ENCODE measurements at places on chromosomes 1 and 21. TPM values are rescaled to one million over a fixed set of nuclear protein-coding genes. Genes with fewer than 3 reads are reported as not detected.

GRCh38 chr1:205585835-205586785, 45.7 kb downstream of the ELK4 start:
- H3K27me3 ChIP-seq = peaks cover 7% of the 10 kb centered on the region
- DNase-seq = no peak
- H3K27ac ChIP-seq = no peak overlapping the region
- peaks cover 18% of the 10 kb centered on the region for H3K4me1 ChIP-seq
- H3K4me3 ChIP-seq = no peak overlapping the region

GRCh38 chr1:244801246-244801645, 34.2 kb upstream of the COX20 start:
- no peaks in the 10 kb centered on the region for H3K4me1 ChIP-seq
- H3K4me3 ChIP-seq = no peak overlapping the region
- DNase-seq = no peak
- H3K27me3 ChIP-seq = no peaks in the 10 kb centered on the region
- H3K27ac ChIP-seq = no peak overlapping the region

DNA sequence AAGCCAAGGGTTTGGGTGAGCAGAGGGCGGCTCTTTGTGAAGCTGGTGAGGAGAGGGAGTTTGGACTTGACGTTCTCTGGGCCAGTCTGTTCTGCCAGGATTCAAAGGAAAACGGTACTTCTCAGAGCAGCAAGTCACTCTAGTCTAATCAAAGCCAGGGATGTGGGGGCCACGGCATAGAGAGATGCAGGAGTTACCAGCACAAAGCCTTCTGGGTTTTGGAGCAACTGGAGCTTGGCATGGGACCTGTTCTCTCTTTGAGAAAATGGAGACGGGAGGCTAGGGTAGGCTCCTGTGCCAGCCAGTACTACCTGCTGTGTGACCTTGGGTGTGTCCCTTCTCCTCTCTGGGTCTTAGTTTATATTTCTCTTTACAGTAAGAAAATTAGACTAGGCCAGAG, 2.1 kb downstream of the TXLNA start:
- H3K27me3 ChIP-seq = no peaks in the 10 kb centered on the region
- no peak overlapping the region for H3K4me3 ChIP-seq
- DNase-seq = no peak
- H3K4me1 ChIP-seq = peaks cover 32% of the 10 kb centered on the region
- H3K27ac ChIP-seq = peak overlapping the region; percentile 100
- H3K36me3 ChIP-seq = peaks cover 8% of the 10 kb centered on the region

GRCh38 chr1:175922254-175922881, 179.0 kb upstream of the TNR start:
- no peak for DNase-seq
- H3K36me3 ChIP-seq = no peaks in the 10 kb centered on the region
- H3K27ac ChIP-seq = no peak overlapping the region
- no peaks in the 10 kb centered on the region for H3K27me3 ChIP-seq
- H3K4me1 ChIP-seq = peaks cover 6% of the 10 kb centered on the region
- H3K4me3 ChIP-seq = no peak overlapping the region

RORC gene
- total RNA-seq = 1.3 TPM

GRCh38 chr1:153685544-153686340, 7.3 kb downstream of the NPR1 start:
- H3K4me1 ChIP-seq = no peaks in the 10 kb centered on the region

DNA sequence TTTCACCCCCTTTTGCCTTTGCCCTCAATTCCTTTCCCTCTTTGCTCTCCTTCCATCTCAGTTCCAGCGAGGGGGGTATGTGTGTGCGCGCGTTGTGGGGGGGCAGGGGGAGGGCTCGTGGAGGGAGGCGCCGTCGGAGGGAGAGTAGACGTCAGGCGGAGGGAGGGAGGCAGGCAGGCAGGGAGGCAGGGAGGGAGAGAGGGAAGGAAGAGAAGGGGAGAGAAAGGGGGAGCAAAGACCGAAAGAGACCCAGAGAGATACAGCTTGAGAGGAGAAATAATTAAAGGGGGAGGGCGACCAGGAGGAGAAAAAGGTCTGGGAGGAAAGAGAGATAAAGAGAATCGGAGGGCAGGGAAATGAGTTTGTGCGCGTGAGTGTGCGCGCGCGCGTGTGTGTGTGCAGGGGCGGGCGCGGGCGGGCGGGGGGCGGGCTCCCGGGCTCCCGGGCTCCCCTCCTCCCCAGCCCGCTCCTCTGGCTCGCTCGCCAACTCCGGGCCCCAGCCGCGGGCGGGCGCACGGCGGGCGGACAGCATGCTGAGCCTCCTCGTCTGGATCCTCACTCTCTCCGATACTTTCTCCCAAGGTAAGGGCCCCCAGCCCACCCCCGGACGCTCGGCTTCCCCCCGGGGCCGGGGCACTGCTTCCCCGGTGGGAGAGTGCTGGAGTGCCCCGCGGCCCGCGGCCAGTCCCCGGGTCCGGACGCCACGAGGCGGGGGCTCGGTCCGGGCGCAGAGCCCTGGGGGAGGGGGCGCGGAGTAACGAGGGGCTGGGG, at the start of gene KIRREL1:
KIRREL1 (plus strand) TSS at position 499 of the 771 bp plus-strand sequence; CDS start at position 531, 32 bp downstream.
- H3K27ac ChIP-seq = peak within 1 kb of the TSS; percentile 97
- H3K4me1 ChIP-seq = peaks cover 10% of the 10 kb centered on the region
- peaks cover 9% of the 10 kb centered on the region for H3K27me3 ChIP-seq
- peak within 1 kb of the TSS; percentile 100 for H3K4me3 ChIP-seq
- DNase-seq = peak; percentile 86

PGLYRP4 gene
- not detected for total RNA-seq

IGSF21 gene
- 0.12 TPM for total RNA-seq

DNA sequence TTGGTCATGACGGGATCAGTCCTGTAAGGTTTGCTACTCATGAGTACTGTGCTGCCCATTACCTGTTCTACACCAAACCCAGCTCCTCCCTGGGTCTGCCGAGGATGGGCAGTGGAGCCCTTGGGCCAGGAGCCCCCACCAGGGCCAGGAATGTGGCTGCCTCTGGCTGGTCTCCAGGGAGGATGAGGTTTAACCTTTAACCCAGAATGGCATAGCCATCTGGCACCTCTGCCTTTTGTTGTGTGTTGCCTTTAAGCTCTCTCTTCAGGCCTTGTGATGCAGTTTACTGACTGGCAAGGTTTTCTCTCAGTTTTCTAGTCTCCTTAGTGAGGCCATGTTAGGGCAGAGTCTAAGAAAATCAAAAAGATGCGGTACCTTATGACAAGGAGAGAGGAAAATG, 38.6 kb downstream of the SIPA1L2 start:
- H3K27ac ChIP-seq = no peak overlapping the region
- no peak for DNase-seq
- H3K27me3 ChIP-seq = no peaks in the 10 kb centered on the region
- no peaks in the 10 kb centered on the region for H3K36me3 ChIP-seq
- H3K4me3 ChIP-seq = no peak overlapping the region
- peaks cover 10% of the 10 kb centered on the region for H3K4me1 ChIP-seq

- no peaks in the 10 kb centered on the region for H3K36me3 ChIP-seq
- peaks cover 21% of the 10 kb centered on the region for H3K4me1 ChIP-seq
- H3K27me3 ChIP-seq = no peaks in the 10 kb centered on the region
- no peak overlapping the region for H3K4me3 ChIP-seq
- peak; percentile 75 for DNase-seq
- H3K27ac ChIP-seq = no peak overlapping the region
Observed at GRCh38 chr1:53508991-53509666, 49.9 kb downstream of the DMRTB1 start.

DNA sequence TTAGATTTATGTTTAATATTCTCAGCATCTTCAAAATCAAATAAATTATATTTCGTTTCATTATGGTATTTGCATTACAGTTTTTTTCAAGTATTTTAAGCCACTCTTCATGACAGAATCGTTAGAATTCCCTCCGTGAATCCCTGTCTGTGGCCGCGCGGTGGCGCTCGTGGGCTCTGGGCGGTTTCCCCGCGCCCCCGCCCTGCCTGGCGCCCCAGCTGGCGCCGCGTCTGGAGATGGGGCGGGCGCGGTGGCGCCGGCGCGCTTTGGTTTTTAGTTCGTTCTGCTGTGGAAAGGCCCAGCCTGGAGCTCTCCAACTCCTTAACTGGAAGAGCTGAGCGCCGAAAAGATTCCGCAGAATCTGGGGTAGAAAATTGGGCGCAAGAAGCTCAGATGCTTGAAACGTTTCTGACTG, 25.7 kb downstream of the PRMT2 start:
- H3K4me3 ChIP-seq = no peak overlapping the region
- H3K4me1 ChIP-seq = no peaks in the 10 kb centered on the region
- DNase-seq = peak; percentile 69
- no peaks in the 10 kb centered on the region for H3K36me3 ChIP-seq
- no peaks in the 10 kb centered on the region for H3K27me3 ChIP-seq

DNA sequence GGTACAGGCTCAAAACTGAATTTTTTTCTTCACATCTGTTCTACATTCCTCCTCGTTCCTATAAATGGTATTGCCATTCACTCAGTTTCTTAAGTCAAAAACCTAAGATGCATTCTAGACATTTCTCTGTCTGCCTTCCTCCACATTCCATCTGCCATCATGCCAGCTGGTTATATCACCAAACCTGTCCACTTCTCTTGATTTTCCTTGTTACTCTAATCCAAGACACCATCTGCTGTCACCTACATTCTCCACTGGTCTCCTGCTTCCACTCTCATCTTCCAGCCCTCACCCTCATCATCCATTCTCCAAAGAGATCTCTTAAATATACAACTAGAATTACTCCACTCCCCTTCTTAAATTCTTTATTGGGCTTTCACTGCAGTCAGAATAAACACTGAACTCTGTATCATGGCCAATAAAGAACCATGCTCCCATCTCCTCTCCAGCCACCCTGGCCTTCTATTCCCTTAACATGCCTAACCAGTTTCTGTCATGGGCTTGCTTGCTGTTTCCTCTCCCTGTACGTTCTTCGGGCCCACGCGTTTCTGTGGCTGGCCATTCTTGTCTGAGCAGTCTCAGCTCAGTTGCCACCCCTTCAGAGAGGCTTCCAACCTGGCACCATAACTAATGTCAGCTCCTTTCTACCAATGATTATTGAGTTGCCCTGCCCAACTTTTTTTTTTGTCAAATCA, 278.3 kb downstream of the ST6GALNAC3 start:
- DNase-seq = no peak
- no peaks in the 10 kb centered on the region for H3K27me3 ChIP-seq
- no peaks in the 10 kb centered on the region for H3K4me1 ChIP-seq
- no peak overlapping the region for H3K4me3 ChIP-seq
- no peaks in the 10 kb centered on the region for H3K36me3 ChIP-seq

- no peaks in the 10 kb centered on the region for H3K36me3 ChIP-seq
- H3K4me1 ChIP-seq = peaks cover 13% of the 10 kb centered on the region
- peak overlapping the region; percentile 89 for H3K27ac ChIP-seq
- H3K27me3 ChIP-seq = no peaks in the 10 kb centered on the region
- DNase-seq = peak; percentile 12
Observed at GRCh38 chr1:162632698-162633080, 425 bp downstream of the DDR2 start.

DNA sequence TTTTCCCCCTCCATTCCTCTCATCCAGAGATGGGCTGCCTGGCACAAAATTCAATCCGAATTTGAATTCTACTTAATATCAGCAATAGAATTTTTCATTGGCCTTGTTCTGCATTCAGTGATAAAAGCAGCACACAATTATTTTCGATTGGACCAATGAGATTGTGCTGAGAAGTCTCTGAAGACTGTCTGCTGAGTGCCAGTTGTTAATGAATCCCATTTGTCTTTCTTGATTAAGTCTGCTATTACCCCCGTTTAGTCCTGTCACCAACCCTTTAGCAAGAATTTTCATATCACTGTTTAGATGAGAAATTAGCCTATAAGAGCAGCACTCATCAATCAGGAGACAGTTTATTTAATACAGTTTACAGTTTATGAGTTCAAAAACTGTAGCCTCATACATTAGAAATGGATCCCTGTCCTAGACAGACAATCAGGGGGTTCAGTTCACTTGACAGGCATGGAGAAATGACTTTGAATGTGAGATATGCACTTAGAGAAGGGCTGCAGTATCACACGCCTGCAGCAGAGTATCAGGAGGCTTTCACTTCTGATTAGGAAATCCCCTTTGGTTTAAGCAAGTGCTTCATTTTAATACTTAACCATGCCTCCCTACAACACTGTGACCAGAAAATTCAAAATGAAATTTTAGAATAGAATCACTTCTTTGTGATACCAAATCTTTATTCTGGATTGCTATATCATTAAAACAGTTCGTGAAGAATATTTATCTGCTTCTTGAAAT, 304.7 kb upstream of the PTBP2 start:
- H3K4me3 ChIP-seq = no peak overlapping the region
- no peaks in the 10 kb centered on the region for H3K27me3 ChIP-seq
- H3K27ac ChIP-seq = peak overlapping the region; percentile 44
- H3K36me3 ChIP-seq = no peaks in the 10 kb centered on the region

GRCh38 chr1:165942927-165943597, 115.6 kb downstream of the UCK2 start:
- H3K27ac ChIP-seq = no peak overlapping the region
- no peaks in the 10 kb centered on the region for H3K4me1 ChIP-seq
- peaks cover 3% of the 10 kb centered on the region for H3K27me3 ChIP-seq

- peak; percentile 90 for DNase-seq
- no peaks in the 10 kb centered on the region for H3K36me3 ChIP-seq
- no peaks in the 10 kb centered on the region for H3K27me3 ChIP-seq
- no peak overlapping the region for H3K27ac ChIP-seq
Observed at GRCh38 chr1:214328770-214329469, 48.0 kb downstream of the SMYD2 start.

DNA sequence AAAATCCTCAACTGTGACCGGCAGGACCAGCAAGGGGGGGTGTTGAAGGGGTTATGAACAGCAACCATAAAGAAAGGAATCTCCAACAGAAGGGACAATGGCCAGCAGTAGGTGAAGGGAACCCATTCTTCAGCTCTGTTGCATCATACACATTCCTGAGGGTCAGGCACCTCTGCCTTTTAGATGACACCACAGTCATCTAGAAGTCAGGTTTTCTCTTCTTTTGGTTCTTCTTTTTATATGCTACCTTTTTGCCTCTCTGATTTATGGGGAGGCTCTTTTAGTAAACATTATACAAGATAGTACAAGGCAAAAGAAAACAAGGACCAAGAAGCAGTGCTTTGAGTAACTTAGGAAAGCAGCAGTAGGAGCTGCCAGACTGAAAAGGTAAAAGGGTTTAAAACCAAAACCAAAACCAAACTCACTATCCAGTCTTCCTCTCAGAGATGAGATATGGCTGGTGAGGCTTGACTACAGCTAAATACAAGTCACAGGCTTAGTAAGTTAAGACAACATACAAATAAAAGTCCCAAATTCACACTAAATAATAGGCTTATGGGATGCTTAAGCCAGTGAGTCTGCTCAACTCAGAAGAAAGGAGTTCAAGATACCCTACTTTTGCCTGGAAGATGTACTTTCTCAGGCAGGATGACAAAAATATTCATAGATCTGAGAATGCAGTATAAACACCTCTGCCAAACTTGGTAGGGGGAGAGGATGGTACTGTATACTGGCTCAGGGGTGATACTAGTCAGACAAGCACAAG, 4.1 kb downstream of the TEX38 start:
- H3K27ac ChIP-seq = no peak overlapping the region
- no peaks in the 10 kb centered on the region for H3K27me3 ChIP-seq
- DNase-seq = no peak
- H3K4me1 ChIP-seq = no peaks in the 10 kb centered on the region

LRP8 gene
- 2.7 TPM for total RNA-seq

DNA sequence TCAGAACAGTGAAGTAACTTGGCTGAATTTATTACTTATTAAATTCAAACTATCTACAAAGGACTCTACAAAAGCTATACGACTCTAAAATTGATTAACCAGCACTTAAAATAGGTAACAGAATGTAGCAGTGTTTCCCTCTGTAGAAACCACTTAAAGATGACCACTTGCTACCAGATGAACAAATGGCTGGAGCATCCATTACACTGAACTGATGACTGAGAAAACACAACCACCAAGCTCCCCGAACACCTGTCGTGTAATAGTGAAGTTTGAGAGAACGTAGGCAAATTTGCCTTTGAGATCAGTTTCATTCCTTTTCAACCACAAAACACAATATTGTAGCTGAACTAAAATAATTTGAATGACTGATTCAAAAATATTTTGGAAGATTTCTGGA, 226.7 kb downstream of the KCNT2 start:
- H3K4me3 ChIP-seq = no peak overlapping the region
- H3K27me3 ChIP-seq = no peaks in the 10 kb centered on the region

PLEKHA6 gene
- total RNA-seq = 31.5 TPM

Measured in hepatocyte (in vitro differentiated cells).